T-helper 17 cell (primary cell): ENCODE measurements at places on chromosomes 2 and 18.

GRCh38 chr2:218852911-218853667 lies 6.5 kb upstream of the WNT6 start:
- DNase-seq: peak; percentile 55

DNA sequence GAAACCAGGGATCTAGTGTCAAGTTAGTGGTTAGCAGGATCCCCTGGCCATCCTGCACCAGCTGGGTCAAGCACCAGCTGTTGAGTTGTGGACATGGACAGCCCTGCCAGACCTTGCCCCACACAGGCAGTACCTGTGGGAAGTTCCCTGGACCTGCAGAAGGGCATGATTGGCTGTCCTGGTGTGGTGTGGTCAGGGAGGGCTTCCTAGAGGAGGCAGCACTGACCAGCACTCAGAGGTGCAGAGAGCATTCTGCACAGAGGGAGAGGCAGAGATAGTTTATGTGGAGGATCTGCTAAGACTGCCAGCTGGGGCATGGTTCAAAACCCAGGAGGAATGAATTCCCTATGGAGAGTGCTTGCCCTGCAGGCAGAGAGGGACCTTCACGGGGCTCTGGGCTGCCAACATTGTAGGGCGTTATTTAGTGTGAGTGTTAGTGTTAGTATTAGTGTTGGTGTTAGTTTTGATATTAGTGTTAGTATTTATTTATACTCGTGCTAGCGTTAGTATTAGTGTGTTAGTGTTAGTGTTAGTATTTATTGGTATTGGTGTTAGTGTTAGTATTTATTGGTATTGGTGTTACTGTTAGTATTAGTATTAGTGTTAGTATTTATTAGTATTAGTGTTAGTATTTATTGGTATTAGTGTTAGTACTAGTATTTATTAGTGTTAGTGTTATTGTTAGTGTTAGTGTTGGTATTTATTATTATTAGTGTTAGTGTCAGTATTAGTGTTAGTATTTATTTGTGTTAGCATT lies 31.9 kb downstream of the TWIST2 start:
- no peak for DNase-seq

DNA sequence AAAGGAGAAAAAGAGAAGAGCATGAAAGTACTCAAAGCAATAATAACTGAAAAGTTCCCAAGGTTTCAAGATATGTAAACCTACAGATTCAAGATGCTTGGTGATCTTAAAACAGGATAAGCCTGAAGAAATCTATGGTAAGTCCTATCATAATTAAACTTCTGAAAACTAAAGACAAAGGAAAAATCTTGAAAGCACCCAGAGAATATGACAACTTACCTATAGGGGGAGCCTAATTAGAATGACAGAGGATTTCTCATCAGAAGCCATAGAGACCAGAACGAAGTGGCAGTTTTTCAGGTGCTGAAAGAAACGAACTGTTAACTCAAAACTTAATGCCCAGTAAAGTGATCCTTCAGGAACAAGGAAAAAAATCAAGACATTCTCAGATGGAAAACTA lies 59.7 kb downstream of the XDH start:
- no peak for DNase-seq

- DNase-seq: no peak
Measured at GRCh38 chr2:27871802-27872201, 18.4 kb downstream of the RBKS start.

DNA sequence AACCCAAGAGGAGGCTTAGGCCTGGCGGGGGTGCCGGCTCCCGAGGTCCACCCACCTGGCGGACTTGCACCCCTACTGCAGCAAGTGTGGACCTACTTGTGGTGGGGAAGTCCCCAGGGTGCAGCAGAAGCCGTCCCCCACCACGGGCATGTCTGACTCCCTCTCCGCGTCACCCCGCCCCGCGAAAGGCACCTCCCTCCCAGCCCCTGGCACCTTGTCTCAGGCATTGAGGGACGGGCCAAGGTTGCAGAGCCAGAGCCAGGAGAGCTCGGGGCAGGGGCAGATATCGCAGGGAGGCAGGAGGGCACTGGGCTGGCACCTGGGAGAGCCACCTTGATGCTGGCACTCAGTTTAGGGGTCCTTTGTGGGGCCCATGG lies 19.0 kb downstream of the CROCC2 start:
- DNase-seq: no peak

DNA sequence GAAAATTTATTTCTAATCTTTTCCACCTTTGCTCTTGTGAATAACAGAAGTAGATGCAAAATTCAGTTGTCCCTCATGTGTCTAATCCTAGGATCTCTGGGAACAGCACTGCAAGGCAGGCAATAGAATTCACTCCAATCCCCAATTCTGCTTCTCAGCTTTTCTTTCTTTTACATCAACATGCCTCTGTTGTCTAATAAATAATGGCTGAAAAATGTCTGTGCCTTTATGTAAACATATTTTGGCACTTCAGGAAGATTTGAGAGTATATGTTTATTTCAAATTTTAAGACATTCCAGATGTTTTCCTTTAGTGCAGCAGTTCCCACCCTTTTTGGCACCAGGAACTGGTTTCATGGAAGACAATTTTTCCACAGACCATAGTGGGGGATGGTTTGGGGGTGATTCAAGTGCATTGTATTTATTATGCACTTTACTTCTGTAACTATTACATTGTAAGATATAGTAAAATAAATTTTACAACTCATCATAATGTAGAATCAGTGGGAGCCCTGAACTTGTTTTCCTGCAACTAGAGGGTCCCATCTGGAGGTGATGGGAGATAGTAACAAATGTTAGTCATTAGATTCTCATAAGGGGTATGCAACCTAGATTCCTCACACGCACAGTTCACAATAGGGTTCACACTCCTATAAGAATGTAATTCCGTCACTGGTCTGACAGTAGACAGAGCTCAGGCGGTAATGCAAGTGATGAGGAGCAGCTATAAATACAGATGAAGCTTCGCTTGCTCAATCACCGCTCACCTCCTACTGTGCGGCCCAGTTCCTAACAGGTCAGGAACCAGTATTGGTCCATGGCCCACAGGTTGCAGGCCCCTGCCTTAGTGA lies 590.3 kb upstream of the CNTNAP5 start:
- DNase-seq: no peak

DNA sequence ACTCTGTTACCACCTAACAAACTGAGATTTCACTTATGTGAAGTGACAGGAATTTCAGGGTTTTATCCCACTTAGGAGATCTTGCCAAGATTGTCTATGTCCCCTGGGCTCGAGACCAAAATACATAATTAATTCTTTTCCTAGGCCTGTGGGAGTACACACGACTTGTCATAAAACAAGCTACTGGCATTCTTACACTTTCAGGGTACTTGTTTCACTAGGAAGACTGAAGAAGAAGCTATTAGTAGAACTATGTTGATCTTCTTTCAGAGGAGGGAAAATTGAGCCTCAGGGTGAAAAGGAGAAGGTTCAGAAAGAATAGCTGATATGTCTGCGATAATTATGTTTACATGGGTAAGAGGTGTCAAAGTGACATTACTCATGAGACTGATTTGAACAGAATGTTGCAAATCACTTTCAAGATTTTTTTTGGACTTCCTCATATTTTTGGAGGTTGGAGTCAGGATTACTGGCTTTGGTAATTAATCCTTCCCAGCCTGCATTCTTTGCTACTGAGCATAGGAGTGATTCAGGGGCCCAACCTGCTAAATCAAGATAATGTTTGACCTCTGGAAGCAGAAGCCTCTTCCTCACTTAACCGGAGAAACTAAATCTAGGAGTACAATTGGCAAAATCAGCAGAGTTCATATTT lies 240.0 kb upstream of the NT5C1B start:
- DNase-seq: no peak

GRCh38 chr2:240162939-240163714 lies 22.7 kb upstream of the OTOS start:
- DNase-seq: no peak

- DNase-seq: no peak
Measured at GRCh38 chr2:168858146-168858545, 32.1 kb downstream of the SPC25 start.

DNA sequence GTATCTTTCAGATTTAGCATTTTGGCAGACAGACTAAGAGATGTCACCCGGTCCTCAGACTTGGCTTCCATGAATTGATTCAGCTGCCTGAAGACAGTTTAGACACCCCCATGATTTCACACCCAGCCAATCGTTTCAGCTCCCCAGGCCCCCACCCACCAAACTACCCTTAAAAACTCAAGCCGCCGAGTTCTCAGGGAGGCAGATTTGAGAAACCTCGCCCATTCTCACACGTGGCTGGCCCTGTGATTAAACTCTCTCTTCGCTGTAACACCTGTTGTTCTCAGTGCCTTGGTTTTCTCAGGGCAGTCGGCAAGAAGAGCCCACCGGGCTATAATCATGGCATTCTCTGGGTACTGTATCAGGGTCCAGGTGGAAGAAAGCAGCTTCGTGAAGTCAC lies 35.2 kb downstream of the UXS1 start:
- DNase-seq: no peak

DNA sequence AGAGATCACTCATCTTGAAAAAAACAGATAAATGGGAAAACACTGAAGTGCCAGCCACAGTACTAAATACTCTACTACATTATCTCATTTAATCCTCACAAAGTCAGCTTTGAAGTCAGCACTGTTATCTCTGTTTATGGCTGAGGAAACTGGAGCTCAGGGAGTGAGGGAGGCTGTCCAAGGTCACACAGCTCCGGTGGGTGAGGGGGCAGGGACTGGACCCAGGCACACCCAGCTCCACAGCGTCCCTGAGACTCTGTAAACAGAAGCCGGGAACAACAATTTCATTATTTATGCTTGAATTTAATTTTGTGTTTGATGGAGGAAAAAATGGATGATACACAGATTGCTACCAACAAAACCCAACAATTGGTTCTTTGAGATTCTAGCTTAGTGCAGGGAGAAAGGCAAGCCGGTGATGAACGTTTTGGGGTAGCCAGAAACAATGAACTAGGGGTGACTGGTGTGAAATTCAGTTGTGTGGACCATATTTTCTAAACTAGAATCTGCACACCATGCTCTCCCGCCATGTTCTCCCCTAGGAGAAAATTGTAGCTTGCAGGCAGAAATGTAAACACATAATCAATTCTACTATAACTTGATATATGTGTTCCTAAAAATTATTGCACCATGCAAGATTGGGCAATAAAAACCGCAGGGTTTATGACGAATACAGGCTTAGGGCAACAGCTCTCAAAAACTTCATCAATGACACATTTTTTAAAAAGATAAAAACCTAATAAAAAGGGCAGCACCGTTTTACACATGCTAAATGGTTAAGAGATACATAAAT lies at the start of gene GREB1:
TSS of gene GREB1 (plus strand) at position 768 of the 793 bp plus-strand sequence. CDS start 22,570 bp downstream, outside the sequence.
- no peak for DNase-seq

- no peak for DNase-seq
Measured at GRCh38 chr2:167702227-167702626, 545.2 kb downstream of the STK39 start.

GRCh38 chr2:201919308-201919634 lies 112.9 kb downstream of the CDK15 start:
- DNase-seq: no peak

DNA sequence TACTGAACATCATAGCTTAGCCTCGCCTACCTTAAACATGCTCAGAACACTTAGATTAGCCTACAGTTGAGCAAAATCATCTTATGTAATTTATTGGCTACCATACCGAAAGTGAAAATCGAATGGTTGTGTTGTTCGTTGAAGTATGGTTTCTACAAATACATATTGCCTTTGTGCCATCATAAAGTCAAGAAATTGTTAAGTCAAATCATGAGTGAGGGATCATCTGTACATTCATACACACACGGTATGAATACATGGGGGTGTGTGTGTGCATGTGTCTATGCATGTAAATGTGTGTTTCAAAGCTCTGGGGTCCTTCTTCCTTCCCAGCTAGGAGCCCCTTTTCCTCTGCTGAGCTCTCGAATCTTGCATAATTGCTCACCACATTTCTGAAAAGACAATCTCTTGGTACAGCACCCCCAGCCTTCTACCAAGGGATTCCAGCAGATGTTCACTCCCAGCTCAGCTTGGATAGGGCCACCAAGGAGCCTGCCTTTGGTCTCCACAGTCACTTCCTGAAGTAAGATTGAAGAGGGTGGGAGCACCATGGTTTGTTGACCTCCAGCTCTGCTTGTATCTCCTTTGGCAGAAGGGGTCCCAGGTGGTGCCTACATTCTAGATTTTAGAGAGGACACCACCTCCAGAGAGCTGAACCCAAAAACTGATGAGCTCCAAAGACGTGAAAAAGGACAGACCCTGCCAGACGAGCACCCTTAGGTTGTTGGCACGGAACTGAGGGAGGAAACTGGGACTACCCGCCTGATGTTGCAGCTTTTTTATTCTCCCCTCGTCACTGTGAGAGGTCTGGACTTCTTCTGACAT lies 33.2 kb upstream of the CYP1B1 start:
- no peak for DNase-seq

DNA sequence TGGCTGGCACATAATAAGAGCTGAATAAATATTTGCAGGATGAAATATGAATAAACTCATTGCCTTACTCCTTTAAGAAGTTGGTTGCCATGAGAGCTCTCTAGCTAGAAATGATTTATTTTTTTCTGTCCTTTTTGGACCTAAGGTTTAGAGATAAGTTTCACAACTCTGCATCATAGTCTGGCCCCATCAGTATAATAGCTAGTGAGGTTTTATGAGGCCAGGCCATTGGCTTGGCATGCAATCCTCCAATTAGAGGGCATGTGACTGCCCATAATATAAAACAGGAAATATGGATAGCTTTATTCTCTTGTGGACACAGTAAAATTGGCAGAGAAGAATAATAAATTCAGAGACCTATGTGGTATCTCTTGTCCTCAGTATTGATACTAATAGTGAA lies 26.2 kb upstream of the INSIG2 start:
- DNase-seq: no peak

- DNase-seq: no peak
Measured at GRCh38 chr2:230671117-230671516, 41.5 kb upstream of the CAB39 start.

DNA sequence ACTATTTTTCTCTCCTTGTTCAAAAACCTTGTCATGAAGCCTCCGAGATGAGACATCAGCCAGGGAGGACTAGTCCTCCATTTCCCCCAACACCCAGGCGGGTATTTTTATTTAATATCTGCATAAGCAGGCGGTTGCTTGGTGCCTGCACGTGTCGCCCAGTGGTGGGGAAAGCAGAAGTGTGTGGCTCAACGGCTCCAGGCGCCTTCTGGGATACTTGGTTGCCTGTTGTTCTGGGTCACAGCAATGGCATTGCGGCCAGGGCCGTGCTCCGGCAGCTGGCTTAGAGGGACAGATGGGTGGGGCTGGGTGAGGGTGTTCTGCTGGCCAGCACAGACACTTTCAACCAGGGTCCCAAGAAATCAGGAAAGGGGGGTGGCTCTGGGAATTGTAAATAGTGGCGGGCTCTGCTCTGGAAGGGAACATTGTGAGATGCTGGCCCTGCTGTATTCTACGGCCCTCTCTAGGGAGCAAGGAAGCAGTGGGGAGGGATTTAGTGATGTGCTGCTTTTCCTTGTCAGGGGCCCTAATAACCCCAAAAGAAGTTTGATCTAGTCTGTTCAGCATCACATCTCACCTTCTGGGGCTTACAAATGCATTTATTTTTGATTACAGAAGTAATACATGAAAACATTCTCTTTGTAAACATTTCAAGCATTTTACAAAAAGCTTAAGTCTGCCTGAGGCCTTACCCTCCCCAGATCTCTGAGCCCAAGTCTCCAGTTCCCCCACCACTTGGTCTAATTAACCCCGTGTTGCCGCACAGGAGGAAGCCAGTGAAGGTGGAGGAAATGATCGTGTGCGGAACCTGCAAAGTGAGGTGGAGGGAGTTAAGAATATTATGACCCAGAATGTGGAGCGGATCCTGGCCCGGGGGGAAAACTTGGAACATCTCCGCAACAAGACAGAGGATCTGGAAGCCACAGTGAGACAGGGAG lies 1.1 kb downstream of the VAMP8 start:
- no peak for DNase-seq

- DNase-seq: no peak
Measured at GRCh38 chr18:31267823-31268481, 50.0 kb upstream of the DSG1 start.

GRCh38 chr2:51722311-51722710 lies 690.4 kb upstream of the NRXN1 start:
- no peak for DNase-seq
